ENCODE measurements at places on chromosomes 4 and X.

GRCh38 chr4:52889354-52889753 is 27.2 kb downstream of the RASL11B start:
- DNase-seq = no peak

DNA sequence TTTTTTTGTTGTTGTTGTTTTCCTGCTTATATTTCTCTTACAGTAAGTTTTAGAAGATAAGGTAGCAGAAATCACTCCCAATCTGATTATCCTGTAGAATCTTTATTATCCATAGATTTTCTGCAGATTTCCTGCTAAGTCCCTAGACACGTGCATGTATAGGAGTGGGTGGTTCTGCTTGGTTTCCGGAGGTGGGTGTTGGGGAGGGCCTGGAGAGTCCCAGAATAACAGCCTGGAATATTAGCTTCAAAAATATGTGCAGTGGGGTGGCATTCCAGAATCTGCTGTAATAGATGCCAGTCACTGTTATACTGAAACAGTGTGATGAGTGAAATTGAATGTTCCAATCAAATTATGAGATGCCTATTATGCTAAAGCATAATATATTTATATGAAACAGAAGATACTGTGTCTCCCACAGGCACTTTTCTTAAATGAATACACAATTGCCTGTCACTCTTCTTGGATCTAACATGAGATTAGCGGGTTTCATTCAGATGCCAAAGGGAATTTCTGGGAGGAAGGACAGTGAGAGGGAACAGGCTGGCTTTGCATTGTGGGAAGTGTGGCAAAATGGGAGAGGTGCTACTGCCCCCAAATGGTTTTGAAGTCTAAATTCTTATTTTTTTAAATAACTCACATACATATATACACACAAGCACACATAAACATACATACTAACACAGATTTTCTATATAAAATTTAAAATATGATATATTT is 37.6 kb downstream of the C4orf50 start:
- DNase-seq = no peak

- no peak for DNase-seq
Measured at GRCh38 chrX:77431227-77431626, 16.0 kb upstream of the FGF16 start.

- no peak for DNase-seq
Measured at GRCh38 chr4:2803624-2804448, 11.0 kb downstream of the SH3BP2 start.

- no peak for DNase-seq
Measured at GRCh38 chrX:116726806-116727205, 264.0 kb upstream of the CT83 start.

DNA sequence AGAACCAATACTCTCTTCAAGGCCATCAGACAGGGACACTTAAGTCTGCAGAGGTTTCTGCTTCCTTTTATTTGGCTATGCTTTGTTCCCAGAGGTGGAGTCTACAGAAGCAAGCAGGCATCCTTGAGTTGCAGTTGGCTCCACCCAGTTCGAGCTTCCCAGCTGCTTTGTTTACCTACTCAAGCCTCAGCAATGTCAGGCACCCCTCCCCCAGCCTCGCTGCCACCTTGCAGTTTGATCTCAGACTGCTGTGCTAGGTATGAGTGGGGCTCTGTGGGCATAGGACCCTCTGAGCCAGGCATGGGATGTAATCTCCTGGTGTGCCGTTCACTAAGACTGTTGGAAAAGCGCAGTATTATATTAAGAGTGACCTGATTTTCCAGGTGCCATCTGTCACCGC is 12.6 kb upstream of the UGT2B15 start:
- DNase-seq = no peak

- DNase-seq = no peak
Measured at GRCh38 chr4:89939994-89940393, 45.3 kb downstream of the MMRN1 start.

GRCh38 chr4:72743078-72743477 is 174.1 kb upstream of the ADAMTS3 start:
- DNase-seq = no peak

DNA sequence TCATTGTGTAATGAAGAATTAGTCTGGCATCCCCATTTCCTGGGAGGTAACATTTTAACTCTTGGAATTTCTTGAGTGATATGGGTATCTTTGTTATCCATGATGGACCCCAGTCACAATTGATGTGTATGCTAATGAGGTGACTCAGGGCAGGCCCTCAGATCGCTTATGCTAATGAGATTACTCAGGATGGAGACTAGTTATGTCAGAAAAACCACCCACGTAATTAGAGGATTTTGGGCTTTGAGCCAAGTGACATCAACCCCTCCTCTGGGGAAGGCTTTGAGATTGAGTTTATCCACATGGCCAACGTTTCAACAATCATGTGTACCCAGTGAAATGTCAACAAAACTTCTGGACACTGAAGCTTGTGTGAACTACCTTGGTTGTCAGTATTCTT is 772.7 kb downstream of the STPG2 start:
- DNase-seq = no peak

DNA sequence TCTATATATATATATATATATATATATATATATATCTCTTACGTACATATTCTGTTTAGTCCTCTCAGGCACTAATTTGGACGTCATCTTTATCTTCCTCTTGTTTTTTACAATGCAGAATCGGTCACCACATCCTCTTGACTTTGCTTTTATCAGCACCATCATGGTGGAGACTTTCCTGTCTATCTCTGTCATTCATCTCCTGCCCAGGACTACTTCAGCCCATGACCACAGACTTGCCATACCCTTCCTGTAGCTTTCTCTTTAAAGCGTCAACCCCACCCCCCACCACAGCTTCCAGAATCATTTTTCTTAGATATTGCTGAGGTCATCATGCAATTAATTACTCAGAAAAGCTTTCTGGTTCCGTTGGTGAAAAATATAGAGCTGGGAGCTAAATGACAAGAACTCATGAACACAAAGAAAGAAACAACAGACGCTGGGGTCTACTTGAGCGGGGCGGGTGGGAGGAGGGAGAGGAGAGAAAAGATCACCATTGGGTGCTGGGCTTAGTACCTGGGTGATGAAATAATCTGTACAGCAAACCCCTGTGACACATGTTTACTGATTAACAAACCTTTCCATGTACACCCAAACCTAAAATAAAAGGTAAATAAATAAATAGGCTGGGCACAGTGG is 30.5 kb upstream of the PRKX start:
- peak; percentile 27 for DNase-seq

DNA sequence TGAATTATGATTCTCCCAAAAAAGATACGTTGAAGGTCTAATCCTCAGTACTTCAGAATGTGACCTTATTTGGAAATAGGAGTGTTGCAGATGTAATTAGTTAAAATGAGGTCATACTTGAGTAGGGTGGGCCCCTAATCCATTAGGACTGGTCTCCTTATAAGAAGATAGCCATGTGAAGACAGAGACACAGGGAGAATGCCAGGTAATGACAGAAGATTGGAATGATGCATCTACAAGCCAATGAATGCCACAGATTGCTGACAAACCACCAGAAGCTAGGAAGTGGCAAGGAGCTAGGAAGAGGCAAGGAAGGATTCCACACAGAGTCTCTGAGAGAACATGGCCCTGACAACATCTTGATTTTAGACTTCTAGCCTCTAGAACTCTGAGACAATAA is 7.4 kb upstream of the RPS6KA3 start:
- DNase-seq = no peak

GRCh38 chr4:7506119-7506518 is 71.4 kb upstream of the PSAPL1 start:
- DNase-seq = no peak

DNA sequence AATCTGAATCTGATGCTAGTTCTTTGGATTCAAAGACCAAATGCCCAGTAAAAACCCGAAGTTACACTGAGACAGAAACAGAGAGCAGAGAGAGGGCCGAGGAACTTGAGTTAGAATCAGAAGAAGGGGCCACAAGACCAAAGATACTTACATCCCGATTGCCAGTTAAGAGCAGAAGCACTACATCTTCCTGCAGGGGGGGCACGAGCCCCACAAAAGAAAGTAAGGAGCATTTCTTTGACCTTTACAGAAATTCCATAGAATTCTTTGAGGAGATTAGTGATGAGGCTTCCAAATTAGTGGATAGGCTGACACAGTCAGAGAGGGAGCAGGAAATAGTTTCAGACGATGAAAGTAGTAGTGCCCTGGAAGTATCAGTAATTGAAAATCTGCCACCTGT is 309.3 kb downstream of the ANK2 start:
- DNase-seq = no peak

DNA sequence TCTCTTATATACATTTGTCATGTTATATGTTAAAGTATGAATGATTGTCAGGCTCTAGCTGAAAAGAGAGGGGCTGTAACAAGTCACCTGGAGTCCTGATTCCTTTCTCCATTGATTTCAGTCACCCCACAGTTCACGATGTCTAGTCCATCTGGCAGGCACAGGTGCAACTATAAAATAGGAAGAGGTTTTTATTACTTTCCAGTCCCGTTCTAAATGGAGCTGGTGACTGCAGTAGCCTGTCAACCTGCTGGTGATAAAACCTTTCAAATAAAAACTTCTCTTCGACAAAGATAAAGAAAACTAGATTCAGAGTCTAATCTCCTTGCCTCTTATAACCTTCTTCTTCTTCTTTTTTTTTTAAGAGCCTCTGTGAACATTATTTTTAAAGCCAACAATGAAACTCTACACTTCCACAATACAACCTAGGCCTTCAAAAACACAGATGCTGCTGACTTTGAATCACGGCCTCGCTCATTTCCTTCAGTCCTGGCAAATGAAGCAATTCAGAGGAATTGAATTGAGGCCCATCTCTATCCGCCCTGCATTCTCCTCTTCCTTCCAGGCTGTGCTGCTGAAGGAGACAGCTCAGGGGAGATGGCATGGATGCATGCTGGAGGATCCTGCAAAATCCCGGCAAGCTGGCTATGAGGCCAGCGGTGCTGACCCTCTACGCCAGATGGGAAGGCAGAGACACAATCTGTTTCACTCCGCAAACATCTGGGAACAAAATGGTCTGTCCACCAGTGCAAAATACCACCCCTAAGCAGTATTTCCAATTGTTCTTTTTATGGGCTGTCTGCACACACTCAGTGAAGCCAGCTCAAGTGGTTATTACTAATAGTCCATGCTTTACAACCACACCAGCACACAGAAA is 27.3 kb upstream of the CDKN2AIP start:
- no peak for DNase-seq

- no peak for DNase-seq
Measured at GRCh38 chr4:107808572-107808971, 16.2 kb upstream of the SGMS2 start.

GRCh38 chrX:68652326-68653170 is 5.1 kb downstream of the STARD8 start:
- DNase-seq = no peak

DNA sequence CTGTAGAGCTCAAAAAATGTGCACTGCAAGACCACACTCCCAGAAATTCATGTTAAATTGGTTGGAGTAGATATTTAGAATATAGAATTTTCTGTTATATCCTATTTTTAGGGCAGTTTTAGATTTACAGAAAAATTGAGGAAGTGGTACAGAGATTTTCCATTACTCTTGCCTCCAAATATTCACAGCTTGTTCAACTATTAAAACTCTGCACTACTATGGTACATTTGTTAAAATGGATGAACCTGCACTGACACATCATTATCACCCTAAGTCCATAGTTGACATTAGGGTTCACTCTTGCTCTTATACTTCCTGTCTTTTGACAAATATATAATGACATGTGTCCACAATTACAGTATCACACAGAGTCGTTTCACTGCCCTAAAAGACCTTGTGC is 1724.5 kb downstream of the C4orf33 start:
- DNase-seq = no peak

DNA sequence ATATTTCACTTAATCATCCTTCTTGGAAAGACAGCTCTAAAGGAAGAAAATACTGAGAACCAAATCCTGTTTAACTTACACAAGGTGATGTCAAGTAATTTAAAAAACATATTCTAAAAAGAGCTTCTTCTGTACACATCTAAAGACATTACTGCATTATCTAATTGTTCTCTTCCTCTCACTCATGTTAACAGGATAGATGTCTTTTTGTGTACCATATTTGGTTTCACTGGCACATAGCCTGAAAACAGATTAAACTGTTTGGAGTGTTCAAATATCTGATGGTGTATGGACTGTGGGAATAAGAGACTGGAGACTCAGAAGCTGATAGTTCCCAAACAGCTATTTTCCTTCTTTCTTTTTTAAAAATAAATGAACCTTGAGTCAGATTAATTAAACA is 213.3 kb upstream of the MAB21L2 start:
- no peak for DNase-seq

DNA sequence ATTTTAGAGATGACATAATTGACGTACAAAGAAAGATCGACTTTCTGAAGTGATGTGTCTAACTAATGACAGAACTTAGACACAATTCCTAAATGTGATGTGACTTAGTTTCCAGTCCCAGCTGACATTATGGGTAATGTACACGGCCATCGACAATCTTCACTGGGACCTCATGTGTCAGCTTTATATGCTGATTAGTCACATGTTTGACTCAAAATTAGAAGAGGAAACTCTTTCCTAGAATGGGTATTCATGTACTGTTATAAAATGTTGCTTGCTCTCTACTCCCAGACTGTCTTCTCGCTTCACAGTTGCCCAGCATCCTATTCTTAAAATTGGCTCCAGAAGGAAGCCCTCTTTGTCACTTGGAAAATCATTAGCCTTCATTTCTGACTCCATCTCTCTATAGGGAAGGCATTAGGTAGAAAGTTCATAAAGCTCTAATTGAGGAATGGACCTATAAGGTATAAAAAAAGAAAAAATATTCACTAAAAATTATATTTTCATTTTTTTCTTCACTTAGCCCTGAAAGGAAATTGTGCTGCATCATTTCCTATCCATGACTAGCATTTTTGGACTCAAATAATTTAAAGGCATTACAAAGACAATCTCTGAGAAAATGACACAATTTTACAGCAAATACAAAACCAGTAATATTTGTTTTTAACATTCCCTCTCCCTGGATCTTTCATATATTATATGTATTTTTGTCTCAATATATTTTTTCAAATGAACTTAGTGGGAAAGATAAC is 554.6 kb downstream of the INPP4B start:
- no peak for DNase-seq

DNA sequence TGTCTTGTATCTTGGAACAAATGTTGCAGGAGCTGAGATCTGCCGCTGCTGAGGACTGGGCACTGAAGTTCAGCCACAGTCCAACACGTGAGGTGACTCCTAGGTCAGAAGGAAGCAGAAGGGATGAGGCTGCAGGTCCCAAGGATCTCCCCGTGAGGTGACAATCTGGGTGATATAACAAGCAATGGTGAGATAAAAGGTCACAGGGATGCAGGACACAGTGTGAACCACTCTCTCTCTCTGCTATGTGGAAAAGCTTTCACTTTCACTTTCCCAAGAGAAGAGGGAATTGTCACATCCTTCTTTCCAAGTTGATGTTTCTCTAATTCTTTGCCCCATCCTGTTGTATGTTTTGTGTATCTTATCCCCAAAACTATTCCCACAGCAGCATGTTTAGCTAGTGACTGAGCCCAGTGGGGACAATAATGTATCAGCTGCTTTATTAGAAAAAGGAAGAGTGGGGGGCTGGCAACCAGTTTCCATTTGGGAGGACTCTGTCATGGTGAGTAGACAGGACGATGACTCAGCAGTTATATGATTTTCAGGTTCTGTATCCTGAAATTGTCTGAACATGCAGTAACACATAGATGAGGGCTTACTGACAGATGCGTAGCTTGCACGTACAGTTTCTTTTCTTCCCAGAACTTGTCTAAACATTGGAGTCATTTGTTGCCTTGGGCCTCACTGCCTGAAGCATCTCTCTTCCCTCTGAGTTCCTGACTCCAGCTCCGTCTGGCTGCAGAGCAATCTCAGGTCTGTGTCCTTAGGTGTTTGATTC is 1415.8 kb upstream of the TENM3 start:
- DNase-seq = no peak

GRCh38 chr4:147054228-147054872 is 108.7 kb upstream of the TTC29 start:
- DNase-seq = no peak

Measured in effector memory CD4-positive, alpha-beta T cell (primary cell).